ENCODE measurements at places on chromosomes 7 and 10.

- no peak for DNase-seq
These were observed 30.9 kb upstream of the CALU start for GRCh38 chr7:128708235-128708634.

GRCh38 chr7:34207810-34208209 is 302.5 kb downstream of the BMPER start:
- no peak for DNase-seq

- no peak for DNase-seq
These were observed 525 bp downstream of the UBE2D4 start for GRCh38 chr7:43926798-43927123.

DNA sequence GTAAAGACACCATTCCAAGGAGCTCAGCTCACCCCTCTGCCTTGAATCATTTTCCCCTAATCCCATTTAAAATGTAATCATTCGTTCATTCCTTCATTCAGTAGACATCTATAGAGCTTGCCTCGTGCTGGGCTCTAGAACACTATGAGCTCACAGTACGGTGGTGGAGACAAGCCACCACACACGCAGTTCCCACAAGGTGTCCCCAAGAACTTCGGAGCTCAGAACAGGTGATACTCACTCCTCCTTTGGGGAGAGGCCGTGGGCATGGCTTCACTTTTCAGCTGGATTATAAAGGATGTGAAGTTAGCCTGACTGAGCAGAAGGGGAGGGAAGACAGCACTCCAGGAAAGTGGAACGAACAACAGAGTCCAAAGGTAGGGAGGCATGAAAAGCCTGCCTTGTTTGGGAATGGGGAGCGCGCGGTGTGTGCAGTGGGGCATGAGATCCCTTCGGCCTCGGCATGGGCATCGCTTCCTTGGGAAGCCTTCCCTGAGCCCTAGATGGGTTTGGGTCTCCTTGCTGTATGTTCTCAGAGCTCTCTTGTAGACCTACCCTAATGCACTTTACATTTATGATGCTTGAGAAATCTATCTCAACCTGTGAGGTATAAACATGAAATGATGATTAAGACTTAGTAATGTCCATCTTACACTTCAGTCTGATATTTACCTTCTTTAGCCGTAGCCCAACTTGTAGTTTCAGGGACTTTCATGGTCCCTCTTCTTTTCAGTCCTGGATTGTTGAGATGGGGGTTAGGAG is 809 bp upstream of the OGA start:
- DNase-seq, result no peak

DNA sequence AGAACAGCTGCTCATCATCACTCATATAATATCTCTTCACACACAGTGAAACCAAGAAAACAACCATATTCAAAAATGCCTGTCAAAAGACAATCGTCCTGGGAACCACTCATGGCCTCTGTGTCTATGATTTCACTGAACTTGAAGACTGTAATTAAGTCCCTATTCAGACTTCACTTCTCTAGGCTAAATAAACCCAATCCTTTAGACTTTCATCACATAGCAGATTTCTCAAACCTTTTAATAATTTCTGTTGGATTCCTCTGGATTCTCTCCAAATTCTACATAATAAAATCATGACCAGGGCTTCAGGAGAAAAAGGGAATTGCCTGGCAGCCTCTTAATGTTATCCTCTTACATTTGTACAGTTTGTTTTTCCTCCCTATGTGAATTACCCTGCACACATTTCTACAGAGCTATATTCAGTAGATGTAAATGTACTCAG is 201.1 kb downstream of the LRRN3 start:
- no peak for DNase-seq

DNA sequence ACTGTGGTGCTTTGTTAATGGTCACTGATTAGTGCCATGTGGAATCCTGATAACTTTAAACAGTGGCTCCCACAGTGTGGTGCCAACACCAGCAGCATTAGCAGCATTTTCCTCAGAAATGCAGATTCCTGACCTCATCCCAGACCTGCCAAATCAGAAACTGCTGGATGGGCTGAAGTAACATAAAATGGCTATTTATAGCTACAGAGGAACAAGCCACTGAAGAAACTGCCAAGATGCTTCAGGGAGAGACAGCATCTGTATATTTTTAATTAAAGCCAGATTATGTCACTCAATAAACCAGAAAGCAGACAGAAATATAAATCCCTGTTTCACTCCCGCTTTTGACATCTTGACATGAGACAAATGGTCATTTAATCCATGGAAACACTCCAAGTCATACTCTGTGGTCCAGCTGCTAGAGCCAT is 178.5 kb downstream of the AMPH start:
- no peak for DNase-seq

DNA sequence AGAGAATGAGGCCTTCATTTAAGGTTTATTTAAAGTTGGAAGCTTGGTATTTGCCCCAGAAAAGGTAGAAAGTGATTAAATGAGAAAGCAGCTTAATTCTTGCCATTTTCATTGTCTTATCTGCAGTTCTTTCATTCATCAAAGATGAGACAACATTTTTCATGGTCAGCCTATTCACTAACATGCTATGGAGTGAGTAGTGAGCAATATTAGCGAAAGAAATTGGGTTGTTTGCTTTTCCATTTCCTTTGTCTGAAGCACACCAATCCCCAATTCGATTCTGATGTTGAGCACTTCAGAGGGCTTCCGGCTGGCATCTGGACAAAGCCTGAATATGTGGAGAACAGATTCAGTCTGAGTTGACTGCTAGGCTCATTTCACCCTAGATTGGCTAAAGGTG is 317.2 kb downstream of the BBS9 start:
- no peak for DNase-seq

- no peak for DNase-seq
These were observed 20.7 kb downstream of the GARIN1A start for GRCh38 chr7:128692623-128693270.

DNA sequence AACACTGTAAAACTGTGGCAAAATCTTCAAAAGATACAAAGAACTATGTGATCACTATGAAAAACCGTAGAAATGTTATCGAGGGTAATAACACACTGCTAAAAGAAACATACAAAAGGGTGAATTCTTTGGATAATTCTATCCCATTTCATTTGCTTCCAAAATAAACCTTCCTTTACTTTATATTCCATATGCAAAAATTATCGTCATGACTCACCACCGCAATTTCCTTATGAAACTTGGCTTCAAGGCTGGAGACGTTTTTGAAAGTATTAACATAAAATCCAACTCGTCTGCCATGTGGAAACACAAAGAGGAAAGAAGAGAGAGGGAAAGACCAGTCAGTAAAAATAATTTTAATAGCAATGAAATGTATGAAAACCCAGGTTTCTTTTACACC is 165.2 kb downstream of the AMPH start:
- no peak for DNase-seq

DNA sequence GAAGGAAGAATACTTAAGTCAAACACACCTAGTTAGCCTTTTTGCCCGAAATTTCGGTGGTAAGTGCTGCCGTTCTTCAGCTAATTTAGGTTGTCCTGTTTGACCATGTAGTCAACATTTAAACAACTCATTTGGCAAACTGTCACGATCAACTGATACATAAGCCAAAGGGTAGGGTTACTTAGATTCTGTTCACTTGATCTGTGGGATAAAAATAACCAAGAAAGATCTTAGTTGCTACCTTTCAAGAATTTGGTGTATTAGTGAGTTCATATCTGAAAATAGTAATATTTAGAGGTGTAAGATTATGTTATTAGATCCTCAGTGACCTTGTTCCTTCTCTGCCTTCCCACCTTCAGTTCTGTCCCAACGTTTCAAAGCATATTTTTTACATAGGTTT is 2.0 kb downstream of the TNKS2 start:
- no peak for DNase-seq

GRCh38 chr7:96136600-96137239 is 185.2 kb downstream of the SLC25A13 start:
- DNase-seq, result no peak

DNA sequence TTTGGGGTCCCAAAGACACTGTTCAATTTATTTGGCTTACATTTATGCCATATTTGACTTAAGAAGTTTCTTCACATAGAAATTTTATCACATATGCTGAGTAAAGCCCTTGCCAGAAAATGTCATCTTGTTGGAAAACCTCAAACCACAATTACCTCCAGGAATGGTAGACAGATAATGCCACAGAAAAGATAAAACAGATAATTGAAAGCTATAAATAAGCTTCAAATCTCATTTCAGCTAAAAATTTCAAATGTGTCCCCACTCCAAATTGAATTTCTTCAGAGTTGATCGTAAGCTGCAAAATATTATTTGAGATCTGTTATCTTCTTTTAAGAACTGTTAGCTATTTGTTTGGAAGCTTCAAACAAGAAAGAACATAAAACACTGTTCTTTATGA is 176.4 kb upstream of the PTN start:
- no peak for DNase-seq

DNA sequence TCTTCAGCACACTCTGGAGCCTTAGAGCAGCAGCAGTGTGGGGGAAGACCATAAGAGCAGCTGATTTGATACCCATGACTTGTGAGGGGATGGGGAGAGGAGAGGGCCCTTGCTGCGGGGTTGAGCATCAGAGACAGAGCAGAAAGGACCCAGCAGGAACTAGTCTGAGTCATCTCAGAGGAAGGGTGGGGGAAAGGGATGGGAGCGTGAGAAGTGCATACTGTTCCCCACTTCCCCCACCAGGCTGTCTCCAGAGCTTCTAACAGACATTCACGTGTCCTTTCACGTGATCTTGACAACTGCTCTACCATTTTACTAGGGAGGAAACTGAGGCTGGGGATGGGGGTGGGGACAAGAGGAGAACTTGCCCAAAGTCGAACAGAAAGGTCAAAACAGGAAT is 38.7 kb downstream of the FAM241B start:
- no peak for DNase-seq

- no peak for DNase-seq
These were observed 145.6 kb upstream of the CALCR start for GRCh38 chr7:93720106-93720505.

DNA sequence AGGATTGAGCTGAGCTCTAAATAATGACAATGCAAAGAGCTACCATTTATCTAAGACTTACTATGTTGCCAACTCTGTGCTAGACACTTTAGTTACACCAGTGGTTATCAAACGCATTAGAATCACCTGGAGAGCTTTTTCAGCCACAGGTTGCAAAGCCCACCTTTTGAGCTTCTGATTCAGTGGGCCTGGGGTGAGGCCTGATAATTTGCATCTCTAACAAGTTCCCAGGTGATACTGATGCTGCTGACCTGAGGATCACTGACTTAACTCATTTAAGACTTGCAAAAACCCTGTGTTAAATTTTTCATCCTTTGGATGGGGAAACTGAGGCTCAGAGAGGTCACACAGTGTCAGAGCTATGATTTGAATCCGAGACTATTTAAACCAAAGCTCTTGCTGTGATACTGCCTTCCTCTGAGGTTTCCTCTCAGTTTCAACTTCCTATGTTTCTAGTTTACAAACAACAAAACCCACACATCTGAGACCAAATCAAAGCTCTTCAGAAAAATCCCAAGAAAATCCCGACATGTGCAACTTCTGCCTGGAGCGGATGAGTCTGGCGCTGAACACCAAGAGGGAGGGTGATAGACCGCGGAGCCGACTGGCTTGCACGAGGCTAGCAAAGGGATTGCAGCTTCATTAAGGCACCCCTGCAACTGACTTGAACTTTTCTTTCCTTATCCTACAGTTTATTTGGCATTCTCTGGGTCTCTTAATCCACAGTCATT is 124.9 kb downstream of the CYP26A1 start:
- DNase-seq, result no peak

- no peak for DNase-seq
These were observed 170.5 kb upstream of the SVIL start for GRCh38 chr10:29805134-29805723.

GRCh38 chr7:85038466-85038865 is 148.4 kb downstream of the SEMA3D start:
- DNase-seq, result no peak

- no peak for DNase-seq
These were observed 7.0 kb downstream of the CALML3 start for GRCh38 chr10:5531558-5532306.

GRCh38 chr7:130867039-130867438 is 133.0 kb upstream of the KLF14 start:
- DNase-seq, result no peak

GRCh38 chr10:91635401-91636400 is 2.8 kb upstream of the PPP1R3C start:
- peak; percentile 43 for DNase-seq

GRCh38 chr7:140625908-140626868 is 14.4 kb downstream of the DENND2A start:
- peak; percentile 90 for DNase-seq

DNA sequence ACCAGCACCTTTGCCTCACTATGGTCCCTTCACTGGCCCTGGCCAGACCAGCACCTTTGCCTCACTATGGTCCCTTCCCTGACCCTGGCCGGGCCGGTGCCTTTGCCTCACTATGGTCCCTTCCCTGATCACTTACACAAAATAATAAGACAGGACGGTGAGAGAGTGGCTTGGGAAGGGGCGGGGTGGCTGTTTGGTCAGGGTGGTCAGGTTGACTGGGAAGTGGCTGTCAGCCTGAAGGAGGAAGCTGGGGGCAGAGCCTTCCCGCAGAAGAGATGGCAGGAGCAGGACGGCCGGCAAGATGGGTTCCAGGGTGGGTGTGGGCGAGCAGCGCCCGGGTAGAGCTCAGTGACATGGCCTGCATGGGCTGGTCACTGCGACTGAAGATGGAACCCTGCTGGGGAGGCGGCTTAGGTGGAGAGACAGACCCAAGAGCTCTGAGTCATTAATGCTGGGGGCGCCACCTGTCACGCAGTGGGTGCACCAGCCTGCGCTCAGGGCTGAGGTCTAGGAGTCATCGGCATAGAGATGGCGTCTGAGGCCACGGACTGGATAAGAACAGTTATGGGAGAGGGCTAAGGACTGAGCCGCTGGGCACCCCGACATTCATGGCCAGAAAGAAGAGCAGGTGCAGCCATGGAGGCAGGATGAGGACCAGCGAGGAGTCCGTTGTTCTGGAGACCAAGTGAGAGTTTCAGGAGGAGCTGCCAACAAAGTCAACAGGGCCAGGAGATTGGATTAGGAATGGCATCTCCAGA is 91.8 kb downstream of the CHST15 start:
- DNase-seq, result no peak

GRCh38 chr7:117069379-117069778 is 116.1 kb downstream of the ST7 start:
- no peak for DNase-seq

DNA sequence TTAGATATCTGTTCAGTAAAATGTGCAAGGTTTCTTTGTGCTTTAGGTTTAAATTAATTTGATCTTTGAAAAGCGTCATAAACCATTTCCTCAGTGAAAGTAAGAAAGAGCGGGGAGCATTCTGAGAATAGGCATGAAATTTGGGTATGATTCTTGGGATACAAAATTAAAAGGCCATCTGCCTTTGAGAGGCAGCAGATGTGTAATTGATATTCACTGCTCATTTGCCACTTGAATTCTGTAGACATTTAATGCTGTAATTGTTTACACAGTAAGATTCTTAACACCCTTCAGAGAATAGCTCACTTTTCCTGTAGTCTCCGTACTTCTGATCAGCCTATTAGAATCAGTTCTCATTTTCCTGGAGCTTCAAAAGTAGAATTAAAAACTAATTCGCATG is 18.7 kb downstream of the FRMD4A start:
- no peak for DNase-seq

DNA sequence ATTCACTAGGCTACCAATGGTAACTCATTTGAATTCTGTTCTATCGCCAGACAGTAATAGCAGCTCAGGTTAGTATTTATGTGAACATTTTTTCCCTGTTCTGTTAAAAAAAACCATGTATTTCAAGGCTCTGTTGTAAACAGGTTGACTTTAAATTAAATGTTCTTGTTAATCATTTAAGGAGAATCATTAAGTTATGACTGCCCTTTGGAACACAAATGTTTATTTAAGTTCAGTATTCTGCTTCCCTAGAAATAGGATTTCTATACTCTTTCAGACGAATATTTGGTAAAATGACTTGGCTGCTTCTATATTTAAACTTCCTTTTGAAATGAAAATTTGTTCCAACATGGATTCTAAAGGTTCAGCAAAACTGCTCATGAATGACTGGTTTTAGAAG is 13.1 kb upstream of the CROT start:
- DNase-seq, result no peak

Data from T1000 (cell line).